ENCODE measurements at places on chromosomes 5 and 9.

DNA sequence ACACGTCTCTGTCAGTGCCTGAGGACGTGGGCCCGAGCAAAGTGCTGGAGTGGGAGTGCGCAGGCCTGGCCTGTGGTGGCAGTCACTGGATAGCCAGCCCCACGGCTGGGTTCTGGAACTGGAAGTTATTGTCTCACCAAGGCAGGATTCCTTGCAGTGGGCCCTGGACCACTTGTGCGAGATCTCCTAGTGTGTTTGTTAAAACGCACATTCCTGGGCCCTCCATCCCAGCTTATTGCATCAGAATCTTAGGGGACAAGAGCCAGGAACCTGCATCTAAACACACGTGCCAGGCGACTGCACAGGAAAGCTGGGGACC, 26.9 kb downstream of the PTPA start:
- no peak for DNase-seq

DNA sequence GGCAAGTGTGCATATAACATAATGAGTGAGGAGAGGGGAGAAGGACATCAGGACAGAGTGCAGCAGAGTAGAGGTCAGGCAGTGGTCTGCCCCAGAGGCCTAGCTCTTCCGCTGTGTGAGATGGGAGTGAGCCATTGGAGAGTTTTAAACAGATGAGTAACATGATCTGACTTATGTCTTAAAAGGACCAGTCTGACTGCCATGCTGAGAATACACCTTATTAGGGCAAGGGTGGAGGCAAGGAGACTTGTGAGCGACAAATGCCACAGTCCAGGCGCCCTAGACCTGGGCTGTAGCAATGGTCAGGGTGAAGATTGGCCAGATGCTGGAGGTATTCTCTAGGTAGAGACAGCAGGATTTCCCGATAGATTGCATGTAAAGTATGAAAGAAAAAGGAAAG, 83.1 kb downstream of the WWC1 start:
- DNase-seq, result no peak

- DNase-seq, result no peak
Measured at GRCh38 chr5:156149213-156149612, 177.8 kb upstream of the SGCD start.

GRCh38 chr9:90285946-90286345, 356.7 kb downstream of the DIRAS2 start:
- no peak for DNase-seq

DNA sequence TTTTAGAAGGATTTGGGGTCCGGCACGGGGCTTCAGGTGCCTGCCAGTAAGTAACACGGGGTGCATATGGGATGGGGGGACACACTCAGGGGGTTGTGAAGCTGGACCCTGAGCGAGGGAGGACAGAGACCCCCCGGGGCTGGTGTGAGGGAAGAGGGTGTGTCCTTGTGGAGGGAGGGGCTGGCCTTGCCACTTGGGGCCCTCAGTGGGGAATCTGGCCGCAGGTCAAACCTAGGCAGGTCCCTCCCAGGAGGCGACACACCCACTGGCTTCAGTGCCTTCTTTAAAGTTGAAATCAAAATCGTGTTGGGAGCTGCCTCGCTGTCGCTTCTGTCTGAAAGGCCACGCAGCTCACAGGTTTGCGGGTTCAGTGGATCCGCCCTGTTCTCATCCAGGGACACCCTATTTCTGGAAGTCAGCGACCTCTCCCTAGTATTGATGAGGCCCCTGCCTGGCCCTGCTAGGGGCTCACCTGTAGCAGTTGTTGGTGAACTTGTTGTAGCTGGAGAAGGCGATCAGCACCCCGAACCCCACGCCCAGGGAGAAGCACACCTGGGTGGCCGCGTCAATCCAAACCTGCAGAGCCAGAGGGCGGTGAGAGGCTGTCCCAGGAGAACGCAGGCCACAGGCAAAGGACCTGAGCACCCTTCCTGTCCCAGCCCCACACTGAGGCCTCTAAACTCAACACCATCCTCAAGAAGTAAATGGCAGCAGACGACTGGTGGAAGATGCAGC, 29.4 kb downstream of the SLC6A3 start:
- no peak for DNase-seq
